ENCODE measurements at places on chromosomes 6 and 20.

- DNase-seq: no peak
These were observed 56.8 kb downstream of the MYH7B start for GRCh38 chr20:35012227-35013069.

- DNase-seq: no peak
These were observed 121.1 kb downstream of the CDKAL1 start for GRCh38 chr6:20655317-20655716.

- no peak for DNase-seq
These were observed 30.5 kb upstream of the IPCEF1 start for GRCh38 chr6:154386848-154387717.

- no peak for DNase-seq
These were observed 675.1 kb downstream of the HTR1B start for GRCh38 chr6:76788155-76788554.

DNA sequence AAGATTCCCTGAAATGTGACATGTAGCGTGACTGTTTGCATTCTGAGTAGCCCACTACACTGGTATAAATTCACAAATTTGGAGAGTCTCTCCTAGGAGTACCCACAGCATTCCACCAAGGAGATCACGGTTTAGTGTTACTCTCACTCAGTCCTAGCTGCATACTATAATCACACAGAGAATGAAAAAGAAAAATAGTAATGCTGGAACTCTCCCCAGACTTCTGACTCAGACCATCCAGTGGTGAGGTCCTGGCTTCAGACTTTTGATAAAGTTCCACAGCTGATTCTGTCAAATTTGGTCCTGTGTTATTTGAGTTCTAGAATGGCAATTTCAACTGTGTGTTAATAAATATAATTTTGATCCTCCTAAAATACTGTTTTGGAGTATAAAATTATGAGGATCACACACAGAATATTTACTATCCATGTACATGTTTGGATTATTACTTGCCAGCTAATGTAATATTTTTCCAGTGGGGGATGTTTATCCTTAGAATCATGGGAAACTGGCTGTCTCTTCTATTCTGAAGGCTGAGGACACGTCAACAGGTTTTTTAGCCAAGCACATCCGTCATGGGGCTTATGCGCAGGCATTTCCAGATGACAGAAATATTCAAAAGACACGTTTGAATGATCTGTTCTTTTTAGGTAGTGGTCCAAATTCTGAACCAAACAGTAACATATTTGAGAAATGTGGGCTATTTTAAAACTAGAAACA, 5.1 kb upstream of the KIAA0408 start:
- DNase-seq: no peak

- DNase-seq: no peak
These were observed 655.5 kb upstream of the FLRT3 start for GRCh38 chr20:14992961-14993360.

GRCh38 chr6:39902786-39903465, 31.3 kb downstream of the MOCS1 start:
- DNase-seq: no peak

DNA sequence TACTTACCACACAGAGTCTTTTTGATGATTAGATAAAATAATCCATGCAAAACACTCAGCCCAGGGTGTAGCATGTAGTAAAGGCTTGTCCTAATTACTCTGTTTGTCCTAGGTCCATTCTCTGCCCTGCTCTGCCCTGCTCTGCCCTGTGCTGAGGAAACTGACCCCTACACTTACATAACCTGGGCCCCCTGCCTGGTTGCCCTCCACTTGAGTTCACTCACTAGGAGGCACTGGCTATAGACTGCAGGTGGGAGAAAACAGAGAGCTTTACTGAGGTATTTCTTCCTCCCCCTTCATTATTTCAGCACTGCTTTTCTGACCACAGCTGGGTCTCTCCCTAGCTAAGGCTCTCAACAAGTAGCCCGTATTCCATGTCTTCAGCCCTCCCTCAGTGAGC, 70.9 kb upstream of the TBX18 start:
- DNase-seq: no peak

DNA sequence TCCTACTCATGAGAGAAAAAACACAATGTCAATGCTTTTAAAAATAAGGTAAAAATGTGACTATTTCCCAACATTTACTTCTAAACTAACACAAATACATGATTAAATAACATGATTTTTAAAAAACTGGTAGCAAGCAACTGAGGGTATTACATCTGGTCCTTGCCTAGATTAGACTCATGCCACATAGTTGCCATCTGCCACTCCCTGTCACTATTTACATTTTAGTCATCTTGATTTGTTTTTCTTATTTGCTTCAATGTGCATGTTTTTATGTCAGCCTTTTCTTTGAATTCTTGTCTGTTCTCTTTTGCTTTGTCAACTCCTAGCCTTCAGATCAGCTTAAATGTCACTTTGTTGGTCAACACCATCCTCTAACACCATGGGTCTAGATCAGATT, 207.0 kb upstream of the SIM1 start:
- no peak for DNase-seq

- DNase-seq: no peak
These were observed 60.6 kb downstream of the ZNF831 start for GRCh38 chr20:59224236-59224635.

DNA sequence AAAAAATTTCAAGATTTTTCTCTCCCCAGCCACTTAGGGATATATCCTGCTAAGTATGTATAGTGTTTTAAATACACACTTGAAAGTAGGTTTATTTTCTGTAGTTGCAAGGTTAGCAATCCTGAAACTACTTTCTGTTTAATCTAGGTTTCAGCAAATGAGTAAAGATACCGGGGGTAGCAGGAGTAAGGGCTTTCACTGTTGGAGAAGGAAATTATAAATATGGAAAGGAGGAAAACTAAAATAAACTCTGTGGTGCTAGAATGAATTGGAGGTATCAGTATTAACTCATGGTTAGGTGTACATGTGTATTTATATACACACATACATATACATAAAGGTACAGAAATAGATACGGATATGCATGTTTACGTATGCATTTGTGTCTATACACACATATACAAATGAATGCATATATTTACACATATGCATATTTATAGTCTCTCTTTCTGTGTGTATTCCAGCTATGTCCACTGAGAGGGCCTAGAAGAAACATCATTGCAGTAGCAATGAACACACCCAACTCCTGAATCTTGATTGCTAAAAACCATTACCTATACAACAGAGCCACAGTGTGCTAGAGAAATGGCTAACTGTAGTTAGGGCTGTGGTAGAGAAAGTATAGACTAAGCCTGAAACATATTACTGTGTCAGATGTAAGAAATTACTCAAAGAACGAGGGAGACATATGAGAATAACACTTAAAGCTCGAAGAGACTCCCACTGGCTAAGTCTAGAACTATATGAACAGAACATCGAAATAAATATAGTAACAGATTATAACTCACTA, 95.9 kb upstream of the EMILIN3 start:
- DNase-seq: no peak

GRCh38 chr20:40632346-40632976, 56.6 kb downstream of the MAFB start:
- DNase-seq: no peak

GRCh38 chr20:46631874-46632446, 19.3 kb downstream of the SLC13A3 start:
- no peak for DNase-seq

GRCh38 chr6:89723046-89723445, 84.5 kb upstream of the LYRM2 start:
- DNase-seq: no peak

GRCh38 chr6:154093231-154094044, 54.4 kb downstream of the OPRM1 start:
- no peak for DNase-seq

DNA sequence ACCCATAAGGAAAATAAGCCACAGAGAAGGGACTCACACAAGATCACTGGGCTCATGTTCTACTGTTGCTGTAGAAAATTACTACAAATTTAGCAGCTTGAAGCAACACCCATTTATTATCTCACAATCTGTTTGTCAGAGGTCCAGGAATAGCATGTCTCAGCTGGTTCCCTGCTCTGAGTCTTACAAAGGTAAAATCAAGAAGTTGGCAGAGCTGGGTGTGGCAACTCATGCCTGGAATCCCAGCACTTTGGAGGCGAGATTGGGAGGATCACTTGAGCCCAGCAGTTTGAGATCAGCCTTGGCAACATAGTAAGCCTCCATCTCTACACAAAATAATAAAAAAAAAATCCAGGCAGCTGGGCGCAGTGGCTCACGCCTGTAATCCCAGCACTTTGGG, 28.5 kb upstream of the ZNF831 start:
- no peak for DNase-seq

GRCh38 chr20:18009116-18009515, 40.3 kb downstream of the MGME1 start:
- DNase-seq: no peak

GRCh38 chr6:102126488-102126887, 733.0 kb downstream of the GRIK2 start:
- DNase-seq: no peak

DNA sequence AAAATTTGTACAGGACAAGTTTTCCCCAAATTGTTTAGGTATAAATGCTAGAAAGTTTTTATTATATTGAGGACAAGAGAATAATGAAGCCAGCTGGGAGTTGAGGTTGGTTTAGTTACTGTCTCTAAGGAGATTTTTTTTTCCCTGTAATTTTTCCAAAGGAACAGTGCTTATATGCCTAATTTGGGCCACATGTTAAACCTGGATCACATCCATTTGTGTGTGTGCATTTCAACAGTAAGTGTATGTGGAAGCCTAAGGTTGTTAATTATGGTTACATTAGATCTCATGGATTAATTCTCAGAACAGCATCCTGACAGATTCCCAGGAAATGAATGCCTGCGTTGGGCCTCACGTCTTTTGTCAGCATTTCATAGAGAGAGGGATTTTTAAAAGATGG, 4.5 kb downstream of the IGF2R start:
- DNase-seq: no peak

DNA sequence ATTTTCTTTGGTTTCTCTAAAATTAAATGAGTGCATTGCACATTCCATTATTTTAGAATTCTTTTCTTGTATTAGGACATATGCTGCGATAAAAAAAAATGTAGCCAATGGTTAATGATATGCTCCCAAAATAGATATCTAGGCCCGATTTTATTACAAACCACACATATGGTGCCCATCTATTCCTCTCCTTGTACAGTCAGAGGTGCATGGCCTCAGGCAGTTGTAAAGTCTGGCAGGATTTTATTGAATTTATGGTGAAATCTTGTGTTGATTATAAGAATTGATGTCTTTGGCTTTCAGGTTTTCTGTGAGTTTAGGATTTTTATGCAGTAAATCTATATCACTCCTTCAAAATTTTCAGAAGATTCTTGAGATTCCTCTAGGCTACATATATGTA, 192.2 kb downstream of the RFPL4B start:
- no peak for DNase-seq

DNA sequence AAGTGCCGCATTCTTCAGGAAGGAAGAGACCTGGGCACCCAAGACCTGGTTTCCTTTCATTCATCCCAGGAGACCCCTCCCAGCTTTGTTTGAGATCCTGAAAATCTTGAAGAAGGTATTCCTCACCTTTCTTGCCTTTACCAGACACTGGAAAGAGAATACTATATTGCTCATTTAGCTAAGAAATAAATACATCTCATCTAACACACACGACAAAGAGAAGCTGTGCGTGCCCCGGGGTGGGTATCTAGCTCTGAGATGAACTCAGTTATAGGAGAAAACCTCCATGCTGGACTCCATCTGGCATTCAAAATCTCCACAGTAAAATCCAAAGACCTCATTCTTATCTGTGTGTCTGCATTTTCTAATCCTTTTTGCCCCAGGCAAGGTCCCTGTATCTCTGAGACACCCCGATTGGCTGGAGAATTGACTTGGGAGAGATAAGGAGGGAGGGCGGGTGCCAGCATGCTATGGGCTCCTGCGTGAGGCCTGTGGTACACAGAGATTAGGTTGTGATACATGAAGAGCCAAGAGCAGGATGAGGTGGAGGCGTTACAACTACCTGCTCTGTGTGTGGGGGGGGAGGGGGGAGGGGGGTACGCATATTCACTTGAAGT, 4.8 kb downstream of the MUC21 start:
- no peak for DNase-seq

DNA sequence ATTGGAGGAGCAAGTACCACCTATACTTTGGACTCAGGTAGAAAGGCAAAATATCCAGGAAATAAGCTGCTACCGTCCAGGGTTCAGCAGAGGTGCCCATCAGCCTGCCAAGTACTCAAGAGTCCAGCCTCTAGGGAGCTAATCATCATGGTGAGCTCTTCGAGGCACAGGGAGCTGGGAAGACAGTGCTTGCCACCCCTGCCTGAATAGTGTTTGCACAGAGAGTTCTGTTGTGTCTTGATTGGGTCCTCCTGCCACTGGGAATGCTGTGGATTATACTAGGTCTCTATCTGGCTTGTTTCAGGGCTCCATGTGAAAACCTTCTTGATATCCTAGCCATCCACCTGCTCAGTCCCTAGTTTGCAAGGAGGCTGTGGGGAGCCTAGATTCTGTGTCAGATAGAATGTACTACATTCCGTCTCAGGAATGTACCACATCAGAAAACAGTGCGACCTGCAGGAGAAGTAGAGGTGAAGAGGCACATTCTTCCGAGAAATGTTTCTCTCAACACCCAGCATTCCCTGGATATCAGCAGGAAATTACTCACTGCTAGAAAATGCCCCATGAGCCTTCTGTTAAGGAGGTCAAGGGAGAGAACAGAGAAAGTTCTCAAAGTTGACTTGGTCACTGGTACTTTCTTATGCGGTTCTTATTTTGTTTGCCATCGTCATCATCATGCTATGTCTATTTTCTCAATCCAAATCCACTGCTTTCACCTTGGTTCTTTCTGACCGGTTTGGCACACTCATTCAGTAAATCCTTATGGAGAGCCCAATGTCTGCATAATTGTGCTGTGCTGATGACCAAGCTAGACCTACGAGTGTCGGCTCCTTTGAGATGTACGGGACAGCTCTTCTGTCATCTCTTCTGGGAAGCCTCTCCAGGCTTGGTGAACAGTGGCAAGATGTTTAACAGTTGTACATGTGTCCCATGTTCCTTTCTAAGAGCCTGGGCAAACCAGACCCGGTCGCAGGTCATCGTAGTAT, 30.7 kb downstream of the PTPN1 start:
- DNase-seq: no peak

GRCh38 chr6:160218810-160219209, 39.8 kb downstream of the SLC22A2 start:
- DNase-seq: no peak

DNA sequence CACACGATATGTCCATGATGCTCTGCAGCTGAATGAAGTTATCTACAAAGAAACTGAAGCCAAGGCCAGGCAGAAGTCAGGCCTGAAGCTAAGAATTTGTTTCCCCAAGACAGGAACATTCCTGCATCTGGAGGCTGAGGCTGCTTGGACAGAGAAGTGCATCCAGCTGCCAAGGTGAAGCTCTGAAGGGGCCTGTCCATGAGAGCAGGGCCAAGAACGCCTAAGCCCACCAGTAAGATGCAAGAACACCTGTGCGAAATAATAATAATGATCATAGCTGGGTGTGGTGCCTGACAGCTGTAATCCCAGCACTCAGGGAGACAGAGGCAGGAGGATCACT, 37.7 kb upstream of the B4GALT5 start:
- no peak for DNase-seq

GRCh38 chr6:44538131-44538806, 150.8 kb downstream of the CDC5L start:
- DNase-seq: no peak

GRCh38 chr6:31660381-31661261, at the start of gene C6orf47:
C6orf47 (minus strand) TSS chr6:31660778; CDS start chr6:31659947, 831 bp downstream.
- DNase-seq: peak; percentile 77

GRCh38 chr20:4661191-4661590, 60.5 kb upstream of the PRND start:
- no peak for DNase-seq

GRCh38 chr6:100892693-100893092, 11.6 kb upstream of the ASCC3 start:
- DNase-seq: no peak

GRCh38 chr6:170046791-170047626, 243.9 kb downstream of the DLL1 start:
- no peak for DNase-seq

- no peak for DNase-seq
These were observed 23.6 kb downstream of the COL11A2 start for GRCh38 chr6:33168639-33169038.
